ENCODE measurements at places on chromosomes 1 and 21. TPM values are rescaled to one million over a fixed set of nuclear protein-coding genes. Genes with fewer than 3 reads are reported as not detected.

FLG2 gene
- total RNA-seq, result not detected

PRPF38B gene
- 32.8 TPM for total RNA-seq

DNA sequence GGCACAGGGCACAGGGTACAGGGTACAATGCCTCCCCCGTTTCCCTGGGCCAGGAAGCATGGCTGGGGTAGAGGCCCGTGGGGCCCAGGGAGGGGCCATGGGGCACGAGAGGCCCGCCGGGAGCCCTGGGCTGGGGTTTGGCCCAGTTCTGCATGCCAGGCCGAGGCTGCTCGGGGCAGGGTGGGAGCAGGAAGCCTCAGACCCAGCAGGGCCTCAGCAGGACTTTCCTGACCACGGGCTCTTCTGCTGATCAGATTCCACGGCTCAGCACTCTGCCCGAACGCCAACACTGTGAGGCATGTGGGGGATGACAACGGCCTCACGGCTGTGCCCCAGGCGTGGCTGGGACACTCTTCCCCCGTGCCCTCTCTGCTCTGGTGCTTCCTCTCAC lies 104.3 kb downstream of the NPHP4 start:
- DNase-seq, result no peak

DNA sequence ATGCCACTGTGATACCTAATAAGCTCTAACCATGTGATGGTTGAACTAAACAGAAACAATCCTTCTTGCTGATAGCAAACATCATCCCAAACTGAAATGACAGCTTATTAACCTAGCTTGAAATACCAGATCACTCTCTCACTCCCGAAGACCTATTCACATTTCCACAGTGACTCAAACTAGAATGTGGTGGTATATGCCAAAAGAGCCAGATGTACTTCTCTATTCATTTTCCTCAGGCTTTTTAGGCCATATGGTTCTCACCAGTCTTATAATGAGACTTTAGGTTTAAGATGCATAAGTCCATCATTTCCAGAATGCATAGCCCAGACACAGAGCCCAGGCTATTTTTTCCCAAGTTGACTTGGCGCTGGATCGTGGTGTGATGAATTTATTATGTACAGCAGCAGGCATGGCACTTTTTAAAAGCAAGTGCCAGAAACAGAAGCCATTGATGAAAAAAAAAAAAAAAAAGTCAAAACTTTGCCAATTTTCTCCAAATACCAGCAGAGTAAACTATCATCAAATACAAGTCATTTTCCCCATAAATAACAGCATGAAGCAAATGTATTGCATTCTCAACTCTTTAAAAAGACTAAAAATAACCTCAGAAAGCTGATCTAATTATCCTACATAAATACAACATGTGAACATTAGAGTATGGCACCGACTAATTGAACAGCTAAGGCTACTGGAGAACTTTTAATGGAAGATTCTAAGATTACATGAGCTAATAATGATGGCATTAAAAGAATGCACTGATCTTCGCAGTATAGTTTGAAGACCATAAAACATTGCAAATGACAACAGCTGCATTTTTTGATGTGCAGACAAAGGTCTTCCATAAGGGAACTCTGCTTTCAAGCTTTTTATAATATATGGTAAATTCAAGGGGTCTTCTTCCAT lies 365.4 kb downstream of the LRRIQ3 start:
- DNase-seq, result no peak

DNA sequence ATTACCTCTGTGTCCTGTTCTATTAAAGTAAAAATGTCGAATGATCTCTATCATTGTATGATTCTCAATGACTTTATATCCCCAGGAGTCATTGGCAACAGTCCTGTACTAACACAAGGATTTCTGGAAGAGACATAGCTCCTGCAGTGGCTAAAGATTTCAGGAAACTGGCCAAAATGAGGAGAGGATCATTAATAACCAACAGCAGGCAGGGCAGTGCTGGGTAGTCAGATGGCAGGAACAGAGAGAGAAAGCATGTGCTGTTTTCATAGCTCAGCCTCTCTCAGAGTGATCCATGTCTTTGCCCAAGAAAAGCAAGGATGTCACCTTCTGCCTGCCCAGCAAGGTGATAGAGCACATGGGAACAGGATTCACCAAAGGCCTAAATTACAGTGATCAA lies 604.7 kb upstream of the PLXNA2 start:
- no peak for DNase-seq

DNA sequence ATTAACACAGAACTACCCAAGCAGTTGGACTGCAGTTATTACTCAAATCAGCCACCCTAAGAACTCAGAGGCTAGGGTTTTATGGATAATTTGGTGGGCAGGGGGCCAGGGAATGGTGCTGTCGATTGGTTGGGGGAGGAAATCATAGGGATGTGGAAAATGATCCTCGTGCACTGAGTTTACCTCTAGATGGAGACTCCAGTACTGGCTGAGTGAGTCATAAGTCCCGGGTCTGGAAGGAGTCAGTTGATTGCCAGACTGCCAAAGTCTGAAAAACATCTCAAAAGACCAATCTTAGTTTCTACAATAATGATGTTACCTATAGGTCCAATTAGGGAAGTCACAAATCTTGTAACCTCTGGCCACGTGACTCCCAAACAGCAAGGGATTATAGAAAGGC lies 257.5 kb upstream of the PRMT6 start:
- peak; percentile 44 for DNase-seq

- no peak for DNase-seq
These were observed 9.4 kb upstream of the ATP6V1G3 start for GRCh38 chr1:198549866-198550265.

Measured in HT1080 (cell line).